ENCODE measurements at places on chromosomes 1 and 21.

GRCh38 chr1:117967881-117968280 is 38.3 kb downstream of the WDR3 start:
- no peak for DNase-seq

DNA sequence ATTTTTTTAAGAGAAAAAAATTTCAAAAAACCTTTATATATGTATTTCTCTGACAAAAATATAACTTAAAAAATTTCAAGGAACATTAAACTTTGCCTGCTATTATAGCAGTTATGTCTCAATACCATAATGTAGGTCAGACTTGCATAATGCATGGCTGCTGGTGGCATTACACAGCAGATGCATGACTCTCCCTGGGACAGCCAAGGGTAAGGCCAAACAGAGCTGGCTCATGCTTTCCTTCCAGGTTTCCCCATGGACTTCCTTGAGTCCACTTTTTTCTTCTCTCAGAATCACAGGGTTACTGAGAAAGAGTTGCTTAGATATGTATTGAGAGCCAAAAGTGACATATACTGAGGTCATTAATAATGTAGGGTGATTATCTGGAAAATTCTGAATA is 43.7 kb downstream of the RHOU start:
- DNase-seq, result no peak

- no peak for DNase-seq
Measured at GRCh38 chr1:19110257-19110927, 99.7 kb downstream of the UBR4 start.

DNA sequence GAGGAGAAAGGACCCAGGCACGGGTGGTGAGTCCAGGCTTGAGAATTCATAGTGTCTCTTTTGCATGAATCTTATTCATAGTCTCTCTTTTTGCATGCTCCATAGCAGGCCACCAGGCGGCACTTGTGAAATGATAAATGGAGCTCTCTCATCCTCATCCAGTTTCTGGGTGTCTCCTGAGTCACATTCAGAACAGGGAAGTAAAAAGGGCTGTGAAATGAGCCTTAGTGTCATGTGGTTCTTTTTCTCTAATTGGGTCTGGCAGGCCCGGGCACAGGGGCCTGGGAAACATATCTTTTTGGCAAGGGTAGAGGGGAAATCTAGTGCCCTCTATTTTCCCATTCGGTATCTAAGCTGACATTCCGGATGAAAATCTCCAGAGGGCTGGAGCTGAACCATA is 19.1 kb upstream of the NCF2 start:
- peak; percentile 20 for DNase-seq

GRCh38 chr21:14876524-14876840 is 188.3 kb downstream of the NRIP1 start:
- DNase-seq, result no peak

Measured in NCI-H146 (cell line).